ENCODE measurements at places on chromosomes 2 and 18. TPM values are rescaled to one million over a fixed set of nuclear protein-coding genes. Genes with fewer than 3 reads are reported as not detected.

DPP4 gene
- 122 TPM for total RNA-seq

DNA sequence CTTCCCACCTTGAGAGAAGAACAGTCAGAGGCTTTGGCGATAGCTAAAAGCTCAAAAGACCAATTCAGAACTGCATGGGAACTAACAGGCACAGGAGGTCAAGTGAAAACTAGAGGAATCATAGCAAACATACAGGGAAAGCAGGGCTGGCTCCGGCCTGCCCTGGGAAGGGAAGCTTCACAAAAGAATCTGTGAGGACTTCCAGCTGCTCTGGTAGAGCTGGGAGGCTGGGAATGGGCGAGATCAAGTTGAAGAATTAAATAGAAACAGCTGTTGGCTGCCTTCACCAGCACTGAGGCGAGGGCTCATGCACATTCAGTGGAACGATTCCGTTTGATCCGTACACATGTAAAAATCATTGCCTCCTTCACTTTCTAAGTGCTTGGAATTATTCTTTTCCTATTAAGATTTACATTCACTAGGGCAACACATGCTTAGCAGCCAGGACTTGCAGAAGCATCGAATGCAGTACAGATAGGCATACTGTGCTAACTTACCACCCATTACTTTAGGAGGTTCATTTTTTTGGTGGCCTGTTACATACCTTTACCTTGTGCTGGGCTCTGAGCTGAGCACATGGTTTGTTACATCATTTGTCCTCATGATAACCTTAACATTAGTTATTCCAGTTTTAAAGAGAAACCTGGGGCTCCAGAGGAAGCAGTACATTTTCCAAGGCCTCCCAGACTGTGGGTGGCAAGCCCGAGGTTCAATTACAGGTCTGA, 125.4 kb upstream of the RNF152 start:
- H3K36me3 ChIP-seq = no peaks in the 10 kb centered on the region
- no peak overlapping the region for H3K4me3 ChIP-seq
- H3K27ac ChIP-seq = no peak overlapping the region
- no peaks in the 10 kb centered on the region for H3K4me1 ChIP-seq
- H3K27me3 ChIP-seq = peaks cover 2% of the 10 kb centered on the region
- no peak for DNase-seq

DNA sequence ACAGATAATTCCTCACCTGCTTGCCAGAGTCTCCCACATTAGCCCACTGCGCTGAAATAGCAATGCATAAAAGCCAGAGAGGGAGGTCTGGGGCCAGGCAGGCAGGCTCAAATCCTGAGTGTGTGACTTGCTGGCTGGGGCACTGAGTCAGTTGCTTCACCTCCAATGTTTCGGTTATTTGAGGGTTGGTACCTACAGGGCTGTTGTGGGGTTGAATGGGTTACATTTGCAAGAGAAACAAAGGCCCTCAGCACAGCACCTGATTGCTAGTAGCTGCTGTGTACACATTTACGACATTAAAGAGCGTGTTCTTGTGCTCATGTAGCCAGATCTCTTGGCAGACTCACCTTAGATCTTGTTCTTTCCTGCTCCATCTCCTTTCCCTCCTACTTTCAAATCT, 34.1 kb upstream of the FAM110C start:
- peaks cover 18% of the 10 kb centered on the region for H3K27me3 ChIP-seq
- no peak for DNase-seq
- no peaks in the 10 kb centered on the region for H3K36me3 ChIP-seq
- H3K4me1 ChIP-seq = no peaks in the 10 kb centered on the region

MPP4 gene
- not detected for total RNA-seq

DNA sequence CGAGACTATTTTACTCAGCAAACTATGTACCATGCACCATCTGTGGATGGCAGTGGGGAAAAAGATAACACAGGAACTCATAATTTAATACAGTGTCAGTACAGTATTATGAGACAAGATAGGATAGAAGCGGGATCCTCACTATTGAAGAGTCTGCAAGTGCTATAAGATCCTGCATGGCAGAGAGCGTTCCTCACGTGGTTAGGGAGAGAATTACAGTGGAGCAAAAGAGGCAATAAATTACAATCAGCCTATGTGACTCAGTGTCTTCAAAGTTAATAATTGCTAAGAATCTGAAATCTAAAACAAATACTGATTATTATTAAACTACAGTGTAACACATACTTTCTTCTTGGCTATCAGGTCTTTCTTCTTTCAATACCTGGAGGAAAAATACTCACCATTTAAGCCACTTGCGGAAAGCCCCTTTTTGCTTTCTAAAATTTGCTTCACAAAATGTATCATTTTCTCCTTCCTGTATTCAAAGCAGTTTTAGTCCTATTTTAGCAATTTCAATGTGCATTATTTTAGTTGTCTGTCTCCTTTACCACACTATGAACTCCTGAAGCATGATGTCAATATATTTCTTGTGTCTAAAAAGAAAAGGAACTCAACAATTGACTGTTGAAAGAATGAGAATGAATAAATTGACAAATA, 342.9 kb downstream of the SPAG16 start:
- H3K4me1 ChIP-seq = no peaks in the 10 kb centered on the region
- no peak for DNase-seq
- H3K27me3 ChIP-seq = no peaks in the 10 kb centered on the region
- no peaks in the 10 kb centered on the region for H3K36me3 ChIP-seq
